ENCODE measurements at places on chromosomes 16 and 17.
A peak's percentile ranks its signal among the peaks of the same experiment; 100 is the strongest.

DNA sequence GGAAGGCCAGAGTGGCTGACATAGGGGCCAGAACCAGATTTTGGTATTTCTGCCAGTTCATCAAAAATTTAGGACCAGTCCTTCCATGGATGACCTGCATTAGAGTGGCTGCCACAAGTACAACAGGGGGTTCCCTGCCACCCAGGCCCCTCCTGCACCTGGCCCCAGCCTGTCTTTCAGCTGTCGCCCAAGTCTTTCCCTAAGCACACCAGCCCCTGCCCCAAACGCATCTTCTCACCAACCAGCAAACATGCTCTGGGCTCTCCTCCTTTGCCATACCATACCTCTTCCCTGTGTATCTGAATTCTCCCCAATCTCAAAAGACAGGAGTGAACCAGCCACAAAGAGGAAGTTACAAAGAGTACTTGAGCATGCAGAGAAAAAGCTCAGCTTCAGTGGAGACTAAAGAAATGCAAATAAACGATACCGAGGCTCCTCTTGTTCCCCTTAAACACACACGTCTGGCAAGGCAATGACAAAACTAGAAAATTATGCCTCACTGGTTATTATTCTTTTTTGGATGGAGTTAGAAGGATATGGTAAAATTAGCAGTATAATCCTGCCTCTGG lies 130.6 kb downstream of the DYNLRB2 start:
- H3K4me3 ChIP-seq, result no peak overlapping the region
- no peaks in the 10 kb centered on the region for H3K36me3 ChIP-seq
- no peak for DNase-seq

DNA sequence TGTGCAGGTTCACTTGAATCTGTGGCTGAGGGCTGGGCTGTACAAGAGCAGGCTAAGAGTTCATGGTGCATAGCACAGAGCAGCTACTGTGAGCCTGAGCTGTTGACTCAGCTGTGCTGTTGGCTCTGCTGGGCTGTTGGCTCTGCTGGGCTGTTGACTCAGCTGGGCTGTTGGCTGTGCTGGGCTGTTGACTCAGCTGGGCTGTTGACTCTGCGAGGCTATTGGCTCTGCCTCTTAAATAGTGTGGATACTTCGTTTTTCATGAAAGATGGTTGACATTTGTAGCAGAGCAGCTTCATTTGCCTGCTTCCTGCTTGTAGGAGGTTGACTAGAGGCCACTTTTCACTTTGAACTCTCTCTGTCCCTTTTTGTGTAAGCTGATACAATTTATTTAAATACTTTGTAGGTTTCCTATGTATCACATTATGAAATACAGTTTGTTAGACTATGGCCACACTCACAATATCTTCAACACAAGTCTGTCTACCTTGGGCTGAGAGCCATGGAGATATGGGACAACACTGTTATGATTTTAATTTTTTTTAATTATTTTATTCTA lies 40.3 kb upstream of the CCNF start:
- no peaks in the 10 kb centered on the region for H3K36me3 ChIP-seq
- H3K4me1 ChIP-seq, result no peaks in the 10 kb centered on the region
- H3K27me3 ChIP-seq, result peaks cover 3% of the 10 kb centered on the region

GRCh38 chr16:89859615-89860007 lies 13.8 kb upstream of the TCF25 start:
- no peaks in the 10 kb centered on the region for H3K36me3 ChIP-seq
- peaks cover 31% of the 10 kb centered on the region for H3K4me1 ChIP-seq
- no peak overlapping the region for H3K4me3 ChIP-seq
- no peaks in the 10 kb centered on the region for H3K27me3 ChIP-seq

- DNase-seq, result peak; percentile 79
- H3K27ac ChIP-seq, result no peak overlapping the region
- peaks cover 24% of the 10 kb centered on the region for H3K27me3 ChIP-seq
These were observed 3.7 kb downstream of the NOL3 start for GRCh38 chr16:67173808-67174705.

GRCh38 chr17:8005967-8006730 lies 3.7 kb downstream of the GUCY2D start:
- H3K4me1 ChIP-seq, result peaks cover 6% of the 10 kb centered on the region
- H3K27me3 ChIP-seq, result peaks cover 11% of the 10 kb centered on the region
- no peaks in the 10 kb centered on the region for H3K36me3 ChIP-seq
- DNase-seq, result no peak
- no peak overlapping the region for H3K4me3 ChIP-seq

GRCh38 chr16:87445486-87445885 lies 47.3 kb downstream of the ZCCHC14 start:
- H3K4me3 ChIP-seq, result no peak overlapping the region
- no peaks in the 10 kb centered on the region for H3K4me1 ChIP-seq
- no peak for DNase-seq
- H3K27me3 ChIP-seq, result no peaks in the 10 kb centered on the region
- H3K36me3 ChIP-seq, result no peaks in the 10 kb centered on the region

GRCh38 chr17:50841949-50842354 lies 6.6 kb downstream of the WFIKKN2 start:
- no peaks in the 10 kb centered on the region for H3K27me3 ChIP-seq
- no peaks in the 10 kb centered on the region for H3K4me1 ChIP-seq
- peak; percentile 61 for DNase-seq
- H3K36me3 ChIP-seq, result no peaks in the 10 kb centered on the region

DNA sequence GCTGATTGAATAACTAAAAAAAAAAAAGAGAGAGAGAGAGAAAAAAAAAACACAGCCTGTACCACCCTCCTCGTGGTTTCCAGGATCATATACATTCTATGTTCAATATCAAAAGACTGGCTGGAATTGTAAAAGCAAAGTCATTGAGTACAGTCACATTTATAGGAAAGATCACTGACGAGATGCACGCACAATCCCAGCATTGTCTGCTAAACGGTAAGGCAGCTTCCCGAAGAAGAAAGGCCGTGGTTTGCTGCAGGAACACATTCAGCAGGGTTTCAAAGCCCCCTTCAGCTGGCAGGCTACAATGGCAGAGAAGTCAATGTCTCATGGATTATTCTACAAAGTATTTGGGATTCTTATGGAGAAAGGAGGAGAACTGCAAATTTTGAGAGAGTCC lies 9.3 kb downstream of the NQO1 start:
- H3K27me3 ChIP-seq, result no peaks in the 10 kb centered on the region
- H3K27ac ChIP-seq, result no peak overlapping the region
- no peak overlapping the region for H3K4me3 ChIP-seq
- no peaks in the 10 kb centered on the region for H3K4me1 ChIP-seq

GRCh38 chr17:83078378-83079351 lies 744 bp upstream of the METRNL start:
- peak overlapping the region; percentile 37 for H3K4me3 ChIP-seq
- peaks cover 28% of the 10 kb centered on the region for H3K4me1 ChIP-seq
- H3K27me3 ChIP-seq, result no peaks in the 10 kb centered on the region
- no peak for DNase-seq
- no peaks in the 10 kb centered on the region for H3K36me3 ChIP-seq

DNA sequence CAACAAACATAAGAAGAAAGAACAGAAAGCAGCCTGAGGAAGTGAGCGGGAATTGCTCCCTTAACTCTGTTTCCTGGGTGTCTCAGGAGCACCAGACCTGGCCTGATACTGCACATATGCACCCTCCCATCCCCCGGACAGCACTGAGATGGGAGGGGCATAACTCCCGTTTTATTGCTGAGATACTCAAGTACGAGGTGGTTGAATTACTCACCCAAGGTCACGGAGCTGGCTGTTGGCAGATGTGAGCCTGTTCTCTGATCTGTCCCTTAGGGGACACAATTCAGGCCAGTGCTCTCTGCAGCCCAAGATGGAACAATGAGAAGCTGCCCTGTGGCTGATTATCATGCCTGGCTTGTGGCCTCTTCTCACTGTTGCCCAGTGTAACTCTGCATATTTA lies 9.1 kb upstream of the MED9 start:
- no peak overlapping the region for H3K4me3 ChIP-seq
- no peaks in the 10 kb centered on the region for H3K36me3 ChIP-seq
- H3K4me1 ChIP-seq, result no peaks in the 10 kb centered on the region
- no peak overlapping the region for H3K27ac ChIP-seq
